ENCODE measurements at places on chromosomes 4 and X.

DNA sequence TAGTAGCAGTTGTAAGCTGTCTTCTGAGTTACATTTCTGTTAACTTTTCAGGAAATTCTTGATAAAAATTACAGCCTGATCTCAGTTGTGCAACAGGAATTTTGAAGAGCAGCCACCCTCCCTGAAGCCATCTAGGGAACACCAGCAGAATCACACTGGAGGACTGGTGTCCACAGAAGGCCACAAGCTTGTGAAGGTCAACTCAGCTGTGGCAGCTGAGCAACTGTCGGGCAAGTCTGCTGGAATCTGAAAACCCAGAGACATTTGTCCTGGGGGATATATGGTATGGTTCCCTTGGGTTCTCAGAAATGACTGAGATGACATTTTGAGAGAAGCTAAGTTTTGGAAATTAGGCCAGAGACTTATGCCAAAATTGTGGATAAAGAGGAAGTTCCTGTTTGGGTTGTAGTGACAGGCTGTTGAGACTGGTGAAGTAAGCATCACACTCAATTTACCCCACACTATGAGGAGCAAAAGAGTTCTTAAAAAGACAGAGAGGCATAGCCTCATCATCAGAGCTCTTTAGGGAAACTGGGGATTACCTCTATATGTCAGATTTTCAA, 78.1 kb upstream of the TNIP3 start:
- no peak for DNase-seq

DNA sequence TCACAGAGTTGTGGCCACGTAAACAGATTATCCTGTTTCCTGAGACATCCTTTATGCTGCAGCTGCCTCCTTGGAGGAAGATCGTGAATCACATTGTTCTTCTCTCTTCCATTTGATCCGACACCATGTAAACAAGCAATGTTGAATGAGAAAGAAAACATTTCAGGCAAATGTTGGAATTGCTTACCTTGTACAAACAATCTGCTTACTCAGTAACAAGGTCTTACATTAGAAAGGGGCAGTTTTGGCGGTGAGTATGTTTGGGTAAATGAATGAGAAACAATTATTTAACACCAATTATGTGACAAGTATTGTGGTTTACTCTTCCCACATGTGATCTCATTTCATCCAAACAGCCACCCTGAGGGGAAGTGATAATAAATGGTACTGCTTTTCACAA, 637.8 kb downstream of the RAB28 start:
- no peak for DNase-seq

GRCh38 chr4:68717999-68718398, 47.5 kb upstream of the UGT2B15 start:
- no peak for DNase-seq

DNA sequence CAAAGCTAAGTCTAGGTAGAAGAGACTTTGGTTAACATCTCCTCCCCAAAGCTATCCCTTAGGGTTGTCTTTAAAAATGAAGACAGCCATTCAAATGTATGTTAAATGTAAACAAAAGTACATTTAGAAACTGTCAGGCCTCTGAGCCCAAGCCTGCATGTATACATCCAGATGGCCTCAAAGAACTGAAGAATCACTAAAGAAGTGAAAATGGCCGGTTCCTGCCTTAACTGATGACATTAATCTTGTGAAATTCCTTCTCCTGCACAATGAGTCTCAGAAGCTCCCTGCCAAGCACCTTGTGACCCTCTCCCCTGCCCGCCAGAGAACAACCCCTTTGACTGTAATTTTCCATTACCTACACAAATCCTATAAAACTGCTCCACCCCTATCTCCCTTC, 377.9 kb downstream of the FAM133A start:
- no peak for DNase-seq

DNA sequence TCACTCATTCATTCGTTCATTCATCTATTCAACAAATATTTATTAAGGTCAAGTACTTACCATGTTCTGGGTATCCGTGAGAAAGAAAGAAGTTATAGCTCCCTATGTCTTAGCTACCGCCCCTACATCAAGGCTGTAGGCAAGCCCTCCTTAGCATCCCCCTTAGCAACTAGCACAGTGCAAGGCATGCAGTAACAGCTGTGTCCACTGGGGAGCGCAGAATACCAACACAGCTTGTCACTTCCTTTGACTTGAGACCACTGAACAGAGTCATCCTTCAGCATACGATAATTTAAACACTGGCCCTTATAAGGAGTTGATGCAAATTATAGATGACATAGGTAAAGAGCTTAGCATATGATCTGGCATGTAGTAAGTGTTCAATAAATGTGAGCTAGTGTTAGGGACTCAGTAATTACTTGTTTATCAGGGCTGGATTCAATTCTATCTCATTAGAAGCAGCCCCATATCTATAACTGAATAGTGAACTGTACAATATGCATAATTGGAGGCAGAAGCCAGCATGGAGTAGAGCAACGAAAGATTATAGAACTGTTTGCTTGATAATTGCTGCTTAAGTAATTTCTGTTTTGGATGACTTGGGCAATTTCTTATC, 8.7 kb downstream of the KIAA1210 start:
- DNase-seq: no peak

DNA sequence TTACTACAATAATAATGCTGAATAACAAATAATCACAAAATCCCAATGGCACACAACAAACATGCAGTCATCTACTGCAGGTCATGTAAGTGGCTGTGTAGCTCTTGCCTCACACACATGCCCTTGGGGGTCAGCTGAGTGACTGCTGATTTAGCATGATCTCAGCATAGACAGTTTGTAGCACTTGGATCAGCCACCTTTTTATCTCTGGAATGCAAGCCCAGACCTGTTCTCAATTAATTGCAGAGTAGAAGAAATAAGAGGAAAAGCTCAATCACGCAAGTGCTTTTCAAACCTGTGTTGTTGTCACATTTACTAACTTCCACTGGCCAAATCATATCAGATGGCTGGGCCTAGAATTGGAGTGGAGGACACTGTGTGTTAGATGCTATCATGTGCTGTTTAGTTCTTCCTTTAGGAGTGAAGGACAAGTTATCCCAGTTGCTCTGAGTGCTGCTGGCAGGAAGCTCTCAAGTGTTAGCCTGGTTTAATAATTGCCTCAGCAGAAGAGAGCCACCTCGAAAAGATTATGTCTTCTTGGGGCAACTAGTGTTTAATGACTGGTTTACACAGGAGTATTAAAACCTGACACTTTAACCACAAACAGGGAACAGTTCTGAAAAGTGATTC, 128.3 kb upstream of the EPHA5 start:
- DNase-seq: no peak

- DNase-seq: no peak
Observed at GRCh38 chr4:8069102-8069752, 89.4 kb downstream of the ABLIM2 start.

DNA sequence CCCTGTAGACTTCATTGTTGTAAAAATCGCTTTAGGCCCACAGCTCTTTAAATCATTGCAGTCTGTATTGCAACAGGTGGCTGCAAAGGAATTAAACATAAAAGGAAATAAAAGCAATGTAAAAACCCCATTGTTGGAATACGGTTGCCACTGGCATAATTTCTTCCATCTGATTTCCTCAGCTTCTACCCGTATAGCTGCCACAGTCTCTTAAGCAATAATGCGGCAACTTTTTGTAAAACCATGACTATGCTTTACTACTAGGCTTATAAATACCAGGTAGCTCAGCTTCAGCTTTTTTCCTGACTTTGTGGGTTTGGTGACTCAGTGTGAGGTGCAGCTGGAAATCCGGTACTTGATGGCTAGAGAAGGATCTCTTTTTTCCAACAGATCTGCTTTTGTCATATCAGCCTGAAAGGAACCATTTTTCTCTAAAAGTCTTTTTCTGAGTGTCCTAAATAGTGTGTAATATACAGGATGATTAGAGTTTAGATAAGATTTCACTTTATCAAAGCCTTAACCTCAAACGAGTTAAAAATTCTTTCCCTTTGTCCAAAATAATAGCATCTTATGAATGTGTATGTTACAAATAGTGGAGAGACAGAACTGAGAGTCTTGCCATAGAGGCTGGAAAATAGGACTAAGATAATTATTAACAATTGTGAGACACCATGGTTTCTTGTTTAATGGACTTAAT, 268.0 kb downstream of the ADGRL3 start:
- no peak for DNase-seq

- no peak for DNase-seq
Observed at GRCh38 chr4:183834252-183834651, 70.9 kb upstream of the STOX2 start.

DNA sequence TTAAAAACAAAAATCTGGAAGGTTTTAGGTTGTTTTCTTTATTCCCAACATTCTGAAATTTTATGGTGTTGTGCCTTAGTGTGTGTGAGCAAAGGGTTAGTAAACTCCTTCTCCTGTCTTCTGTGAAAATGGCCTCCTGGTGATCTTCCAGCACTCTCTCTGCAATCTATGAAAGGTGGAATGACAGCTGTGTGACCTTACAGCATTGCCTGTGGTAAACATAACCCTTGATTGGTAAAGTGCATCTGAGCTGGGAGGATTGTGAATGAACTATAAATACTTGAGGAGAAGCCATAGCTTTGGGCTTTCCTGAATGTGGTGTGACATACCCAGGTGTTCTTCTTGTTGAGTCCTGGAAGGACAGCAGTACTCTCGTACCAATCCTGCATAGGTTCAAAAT, 10.0 kb downstream of the ART3 start:
- DNase-seq: no peak

DNA sequence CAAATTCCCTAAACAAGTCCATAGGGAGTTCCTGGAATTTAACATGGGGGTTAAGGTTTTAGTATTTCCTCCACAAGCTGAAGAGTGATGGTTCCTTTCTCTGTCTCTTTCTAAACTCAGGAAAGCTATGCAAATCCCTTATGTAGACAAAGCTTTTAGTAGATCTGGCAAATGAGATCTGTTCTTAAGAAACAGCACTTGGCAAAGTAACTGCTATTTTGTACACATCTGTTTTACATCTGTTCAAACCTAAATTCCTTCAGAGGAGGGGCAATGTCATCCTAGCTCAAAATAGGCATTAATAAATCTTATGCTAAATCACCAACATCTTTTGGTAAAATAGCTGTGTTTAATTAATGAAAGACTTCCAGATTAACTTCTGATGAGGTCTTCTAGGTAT, 137.8 kb upstream of the TBC1D9 start:
- DNase-seq: no peak

- DNase-seq: no peak
Observed at GRCh38 chrX:39426101-39426500, 624.8 kb downstream of the MID1IP1 start.

DNA sequence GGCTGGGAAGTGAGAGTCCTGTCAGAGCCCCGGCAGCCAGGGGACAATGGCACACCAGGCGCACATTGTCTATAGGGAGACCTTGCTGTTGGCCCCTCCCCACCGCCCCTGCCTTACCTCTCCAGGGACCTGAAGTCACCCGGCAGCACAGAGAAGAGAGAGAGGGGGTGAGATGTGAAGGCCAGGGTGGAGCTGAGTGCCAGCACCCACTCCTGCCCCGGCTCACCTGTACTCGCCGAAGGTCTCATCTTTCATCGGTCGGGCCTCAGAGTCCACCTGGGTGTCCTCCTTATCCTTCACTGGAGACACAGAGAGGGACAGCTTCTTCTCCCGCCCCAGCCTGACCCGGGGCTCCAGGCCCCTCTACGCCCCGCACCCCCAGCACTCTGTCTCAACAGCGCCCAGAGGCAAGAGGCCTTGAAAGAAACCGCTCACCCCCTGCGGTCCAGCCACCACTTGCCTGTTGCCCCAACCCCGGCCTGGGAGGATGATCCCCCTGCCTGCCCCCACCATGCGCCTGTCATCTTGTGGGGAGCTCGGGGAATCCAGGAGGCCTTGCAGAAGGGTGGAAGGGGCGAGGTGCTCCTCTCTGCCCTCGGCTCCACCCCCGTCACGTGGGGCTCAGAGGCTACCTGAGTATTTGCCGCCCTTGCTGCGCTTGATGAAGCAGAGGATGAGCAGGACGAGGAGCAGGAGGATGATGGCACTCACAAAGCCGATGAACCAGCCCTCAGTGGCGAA, 22.6 kb downstream of the L1CAM start:
- DNase-seq: no peak

DNA sequence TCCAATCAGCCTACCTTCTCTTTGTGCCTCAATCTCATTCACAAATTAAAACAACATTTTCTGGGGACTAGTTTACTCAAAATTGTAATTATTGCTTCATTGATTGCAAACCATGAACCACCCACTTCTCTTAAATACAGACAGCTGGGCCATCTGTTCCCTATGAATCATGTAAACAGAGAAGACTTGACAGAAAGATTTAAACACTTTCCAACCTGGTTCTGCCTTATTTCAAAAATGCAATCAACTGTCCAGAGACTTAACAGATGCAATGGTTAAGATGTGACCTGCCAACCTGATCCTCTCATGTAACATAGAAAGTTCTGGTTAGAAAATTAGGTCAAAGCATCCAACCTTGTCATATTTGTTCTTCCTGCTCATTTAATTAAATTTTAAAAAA, 20.8 kb upstream of the SERTM2 start:
- DNase-seq: no peak

GRCh38 chr4:7828011-7828720, 111.5 kb downstream of the AFAP1 start:
- DNase-seq: peak; percentile 65

GRCh38 chr4:110270492-110271197, 72.2 kb upstream of the ELOVL6 start:
- no peak for DNase-seq

GRCh38 chr4:41512596-41512995, 25.4 kb upstream of the LIMCH1 start:
- DNase-seq: no peak

- DNase-seq: no peak
Observed at GRCh38 chr4:141705747-141706377, 69.5 kb downstream of the IL15 start.

- no peak for DNase-seq
Observed at GRCh38 chrX:105820247-105820646, 2.1 kb upstream of the NRK start.

GRCh38 chr4:113835005-113835404, 73.5 kb upstream of the CAMK2D start:
- DNase-seq: no peak

DNA sequence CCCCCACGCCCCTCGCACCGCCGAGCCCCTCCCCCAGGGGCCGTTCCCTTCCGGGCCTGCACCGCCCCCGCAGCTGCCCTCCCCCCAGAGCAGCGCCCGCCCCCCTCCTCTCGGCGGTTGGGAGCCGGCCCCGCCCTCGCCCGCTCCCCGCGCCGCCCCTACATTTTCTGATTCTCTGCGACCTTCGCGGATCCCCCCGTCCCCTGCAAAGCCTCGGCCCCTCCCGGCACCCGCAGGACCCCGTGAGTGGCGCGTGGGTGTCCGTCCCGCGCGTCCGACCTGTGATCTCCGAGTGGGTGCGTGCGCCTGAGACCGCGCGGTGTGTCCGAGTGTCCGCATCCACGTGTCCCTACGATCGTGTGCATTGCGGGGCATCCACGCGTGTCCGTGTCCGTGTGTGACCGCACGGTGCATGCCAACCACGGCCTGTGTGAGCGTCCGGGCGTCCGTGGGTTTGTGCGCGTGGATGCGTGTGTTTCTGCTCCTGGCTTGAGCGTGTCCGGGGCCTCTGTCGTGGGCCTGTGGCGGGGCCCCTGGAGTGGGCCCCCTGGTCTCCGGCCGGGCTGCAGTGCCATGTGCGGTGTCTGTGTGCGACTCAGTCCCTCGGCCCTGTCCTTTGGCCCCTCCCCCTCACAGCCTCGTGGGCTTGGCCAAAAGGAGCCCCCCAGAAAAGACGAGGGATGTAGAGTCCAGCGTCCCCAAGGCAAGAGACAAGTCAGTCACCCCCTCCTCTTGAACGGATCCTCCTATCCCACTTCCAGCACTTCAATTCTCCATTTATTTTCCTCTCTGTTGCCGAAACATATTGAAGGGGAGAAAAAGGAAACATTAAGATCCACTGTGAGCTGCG, 8.8 kb upstream of the NKX1-1 start:
- DNase-seq: no peak
